ENCODE measurements at places on chromosomes 4 and X.

DNA sequence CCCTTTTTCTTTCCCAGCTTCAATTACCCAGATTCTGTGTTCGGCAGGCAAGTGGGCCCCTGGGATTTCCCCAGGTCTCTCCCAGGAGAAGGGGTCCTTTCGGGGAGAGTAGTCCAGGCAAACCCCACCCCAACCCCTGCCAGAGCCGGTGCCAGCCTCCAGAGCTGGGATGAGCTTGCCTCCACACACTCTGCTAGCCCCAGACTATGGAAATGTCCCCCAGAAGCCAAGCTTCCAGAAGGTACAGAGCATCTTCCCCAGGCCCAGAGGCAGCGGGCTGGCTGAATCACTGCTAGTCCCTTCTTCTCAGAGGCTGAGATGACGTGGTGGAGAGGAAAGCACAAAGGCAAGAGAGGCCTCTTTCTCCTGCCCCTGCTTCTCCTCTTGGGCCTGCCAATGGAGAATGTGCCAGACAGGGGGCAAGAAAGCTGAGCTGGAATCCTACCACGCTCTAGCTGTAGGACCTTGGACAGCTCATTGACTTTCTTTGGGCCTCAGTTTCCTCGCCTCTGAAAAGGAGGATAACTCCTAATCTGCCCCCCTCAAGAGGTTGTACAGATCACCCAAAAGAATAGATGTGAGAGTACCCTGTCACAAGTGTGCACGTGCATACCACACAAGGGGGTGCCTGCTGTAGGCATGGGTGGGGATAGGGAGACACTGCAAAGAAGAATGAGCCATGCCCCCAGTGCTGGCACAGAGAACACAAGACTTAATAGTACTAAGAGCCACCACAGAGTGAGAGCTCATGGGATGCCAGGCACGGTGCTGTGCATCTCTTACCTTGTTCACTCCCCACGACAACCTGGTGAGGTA lies 2.1 kb downstream of the SASH3 start:
- DNase-seq: no peak

DNA sequence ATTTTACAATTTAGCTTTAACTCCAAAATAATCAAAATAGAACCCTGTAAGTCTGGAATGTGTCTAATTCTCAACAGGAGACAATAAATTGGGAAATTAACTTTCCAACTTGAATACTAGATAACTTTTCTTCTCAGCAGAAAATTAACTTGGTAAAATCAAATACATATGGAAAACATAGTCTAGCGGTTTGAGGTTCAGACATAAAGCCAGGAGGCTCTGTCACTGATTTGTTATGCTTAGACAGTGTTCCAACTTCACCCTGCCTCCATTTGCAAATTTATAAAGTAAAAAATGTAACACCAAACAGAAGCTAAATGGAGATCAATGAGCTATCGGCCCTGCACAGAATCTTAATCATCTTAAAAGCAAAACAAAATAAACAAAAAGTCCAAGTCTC lies 46.3 kb downstream of the TBCK start:
- no peak for DNase-seq

DNA sequence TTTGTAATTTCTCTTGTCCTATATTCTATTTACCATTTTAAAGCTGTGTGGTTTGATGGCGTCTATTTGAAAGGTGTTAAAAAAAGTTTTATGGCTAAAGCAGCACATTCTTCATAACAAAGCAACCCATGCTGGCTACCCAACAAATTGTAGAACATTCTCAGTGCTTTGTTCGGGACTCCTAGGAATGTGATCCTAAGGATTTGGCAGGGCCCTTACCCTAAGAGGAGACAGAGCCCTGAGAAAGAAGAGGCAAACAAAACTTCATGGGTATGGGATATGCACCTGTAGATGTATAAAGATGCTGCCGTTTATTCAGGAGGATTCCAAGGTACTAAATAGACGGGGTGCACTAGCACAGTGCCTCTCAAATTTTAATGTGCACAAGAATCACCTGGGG lies 370.8 kb upstream of the DIPK2B start:
- DNase-seq: no peak

DNA sequence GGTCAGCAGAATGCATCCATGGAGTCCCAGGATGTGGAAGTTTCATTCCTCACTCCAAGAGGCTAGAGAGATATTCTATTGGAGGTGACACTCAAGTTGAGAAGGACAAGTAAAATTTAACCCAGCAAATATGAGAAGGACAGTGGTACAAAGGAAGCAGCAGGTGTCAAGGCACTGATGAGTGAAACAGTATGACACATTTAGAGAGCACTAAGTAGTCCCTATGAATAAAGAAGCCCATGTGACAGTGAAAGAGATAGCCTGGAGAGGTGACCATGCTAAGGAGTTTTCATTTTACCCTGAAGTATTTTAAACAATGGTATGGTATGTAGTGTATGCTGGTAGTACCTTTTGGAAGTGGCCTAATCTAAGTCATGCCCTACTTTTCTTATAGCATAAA lies 9.2 kb downstream of the BMX start:
- DNase-seq: no peak

DNA sequence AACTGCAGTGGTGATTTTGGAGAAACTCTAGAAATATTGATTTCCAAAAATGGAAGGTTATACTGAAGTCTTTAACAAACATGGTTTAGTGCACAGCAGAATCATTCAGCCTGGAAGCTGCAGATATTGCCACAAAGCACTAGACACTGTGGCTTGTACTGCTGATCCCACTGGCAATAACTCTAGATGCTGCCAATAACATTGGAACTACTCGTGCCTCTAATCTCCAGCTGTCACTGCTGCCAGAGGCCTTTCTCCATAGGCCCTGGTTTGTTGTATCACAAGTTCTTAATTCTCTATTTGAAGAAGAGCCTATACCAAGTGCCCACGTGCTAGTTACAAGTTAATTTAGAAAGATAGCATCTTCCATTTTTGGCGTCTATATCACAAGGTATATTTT lies 19.3 kb downstream of the DMP1 start:
- DNase-seq: no peak

DNA sequence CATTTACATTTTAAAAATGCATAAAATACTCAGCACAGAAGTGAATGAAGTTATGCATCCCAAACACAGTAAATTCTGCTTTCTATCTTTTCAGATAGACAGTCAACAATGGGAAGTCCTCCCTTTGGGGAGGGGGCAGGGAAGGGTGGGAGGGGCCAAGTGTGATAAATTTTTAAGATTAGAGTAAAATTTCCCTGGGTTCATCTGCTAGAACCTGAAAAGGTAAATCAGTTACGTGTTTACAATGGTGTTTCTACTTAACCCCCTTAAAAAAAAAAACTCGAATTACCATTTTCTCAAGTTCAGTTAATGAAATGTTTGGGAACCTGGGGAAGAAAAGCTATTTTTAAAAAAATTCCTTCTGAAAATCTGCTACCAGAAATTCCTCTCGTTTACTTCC lies 9.1 kb downstream of the PITX2 start:
- no peak for DNase-seq

DNA sequence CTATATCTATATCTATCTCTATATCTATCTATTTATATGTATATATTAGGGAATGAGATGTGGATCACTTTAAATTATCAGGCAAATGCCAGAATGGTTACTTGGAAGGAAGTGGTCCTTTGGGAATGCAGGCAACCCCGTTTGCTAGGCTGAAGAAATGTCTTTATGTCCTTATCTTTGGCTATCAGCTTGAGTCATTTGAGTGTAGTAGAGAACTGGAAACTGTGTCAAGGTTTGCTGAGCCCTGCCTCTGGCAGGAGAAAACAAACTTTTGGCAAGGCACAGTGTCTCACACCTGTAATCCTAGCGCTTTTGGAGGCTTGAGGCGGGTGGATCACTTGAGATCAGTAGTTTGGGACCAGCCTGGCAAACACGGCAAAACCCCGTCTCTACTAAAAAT lies 167.3 kb downstream of the ACTRT1 start:
- DNase-seq: no peak

- DNase-seq: no peak
These were observed 70.9 kb upstream of the ARHGAP36 start for GRCh38 chrX:130987241-130987640.

DNA sequence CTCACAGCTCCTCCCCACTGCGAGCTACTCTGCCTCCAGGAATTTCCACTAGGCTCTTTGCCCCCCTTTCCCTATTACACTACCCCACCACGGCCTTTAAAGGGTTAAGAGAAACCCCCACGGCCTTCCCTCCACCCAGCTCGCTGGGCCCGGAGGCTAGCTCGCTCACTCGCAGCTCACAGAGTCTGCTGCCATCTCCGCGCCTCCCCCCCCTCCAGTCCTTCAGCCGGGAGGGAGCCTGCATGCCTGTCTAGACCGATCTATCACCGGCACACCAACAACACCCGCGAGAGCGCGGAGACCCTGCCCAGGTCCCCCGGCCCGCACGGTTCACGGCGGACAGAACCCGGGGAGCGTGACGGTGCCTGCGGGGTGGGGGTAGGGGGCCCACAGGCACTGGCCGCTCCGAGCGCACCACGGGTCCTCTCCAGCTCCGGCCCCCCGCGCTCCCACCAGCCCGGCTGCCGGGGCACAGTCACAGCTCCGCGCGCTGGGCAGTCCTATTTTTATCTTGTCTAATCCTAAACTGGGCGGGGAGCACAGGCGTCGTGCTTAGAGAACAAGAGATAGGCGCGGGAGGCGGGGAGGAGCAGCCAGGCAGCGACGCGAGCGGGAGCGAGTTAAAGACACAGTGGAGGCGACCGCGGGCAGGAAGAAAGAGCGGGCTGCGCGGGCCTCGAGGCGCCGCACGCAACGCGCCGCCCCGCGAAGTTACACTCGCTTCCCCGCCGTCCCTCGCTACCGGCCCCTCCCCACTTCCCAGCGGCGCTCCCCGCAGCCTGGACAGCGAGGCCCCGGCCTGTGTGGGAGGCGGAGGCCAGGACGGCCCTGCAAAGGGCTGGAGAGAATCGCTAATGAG lies 3.5 kb downstream of the BCOR start:
- DNase-seq: no peak

- DNase-seq: no peak
These were observed 32.1 kb downstream of the SUV39H1 start for GRCh38 chrX:48728653-48729052.

- DNase-seq: no peak
These were observed 682.2 kb upstream of the AMOT start for GRCh38 chrX:113522814-113523213.

- no peak for DNase-seq
These were observed 22.4 kb upstream of the NEIL3 start for GRCh38 chr4:177287255-177287654.

GRCh38 chrX:70527053-70527452 lies 82.4 kb downstream of the DLG3 start:
- no peak for DNase-seq

- DNase-seq: no peak
These were observed 89.8 kb upstream of the PRKG2 start for GRCh38 chr4:81304871-81305270.

GRCh38 chrX:69189576-69190371 lies 24.5 kb upstream of the PJA1 start:
- DNase-seq: no peak

DNA sequence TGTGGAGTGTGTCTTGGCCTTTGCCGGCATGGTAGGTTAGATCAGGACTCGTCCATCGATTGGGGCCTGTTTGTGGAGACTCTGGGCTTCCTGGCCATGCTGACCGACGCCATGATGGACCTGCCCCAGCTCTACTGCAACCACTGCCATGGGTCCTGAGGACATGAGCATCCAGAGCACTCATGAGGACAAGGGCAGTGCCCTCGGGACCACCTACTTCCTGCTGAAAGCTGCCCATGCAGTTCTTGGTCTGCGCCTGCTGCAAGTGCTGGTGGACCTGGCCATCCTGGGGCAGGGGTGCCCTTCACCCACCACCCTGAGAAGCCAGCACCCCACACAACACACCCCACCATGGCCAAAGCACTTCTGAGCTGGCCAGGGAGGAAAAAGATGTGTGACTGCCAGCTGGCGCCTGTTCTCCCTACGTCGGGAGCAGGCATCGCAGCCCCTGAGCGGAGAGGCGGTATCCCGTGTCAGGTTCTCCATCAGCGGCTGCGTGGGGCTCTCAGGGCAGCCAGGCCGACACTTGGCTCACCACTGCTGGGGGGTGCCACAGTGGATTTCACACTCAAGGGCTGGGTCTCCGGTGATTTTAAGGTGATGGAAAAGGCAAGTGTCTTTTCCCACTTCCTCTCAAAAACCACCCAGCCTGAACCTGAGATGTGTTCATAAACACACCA lies 106.4 kb downstream of the SCD5 start:
- DNase-seq: no peak

DNA sequence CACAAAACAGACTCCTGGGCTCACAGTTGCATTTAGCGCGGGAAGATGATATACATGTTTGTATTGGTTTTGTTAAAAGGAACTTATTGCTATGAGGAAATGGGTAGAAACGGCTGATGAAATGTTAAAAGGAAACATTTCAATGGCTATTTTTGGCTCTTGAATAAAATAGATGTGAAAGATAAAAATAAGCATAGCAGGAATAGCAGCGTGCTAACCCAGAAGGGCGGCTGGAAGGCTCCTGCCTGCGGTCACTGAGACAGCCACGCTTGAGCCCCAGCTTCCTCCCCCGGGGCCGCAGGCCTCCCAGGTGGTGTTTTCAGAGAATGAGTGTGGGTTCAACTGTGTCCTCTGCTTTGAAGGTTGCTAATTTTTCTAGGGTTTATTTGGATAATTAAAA lies 35.0 kb upstream of the CLCN4 start:
- no peak for DNase-seq

DNA sequence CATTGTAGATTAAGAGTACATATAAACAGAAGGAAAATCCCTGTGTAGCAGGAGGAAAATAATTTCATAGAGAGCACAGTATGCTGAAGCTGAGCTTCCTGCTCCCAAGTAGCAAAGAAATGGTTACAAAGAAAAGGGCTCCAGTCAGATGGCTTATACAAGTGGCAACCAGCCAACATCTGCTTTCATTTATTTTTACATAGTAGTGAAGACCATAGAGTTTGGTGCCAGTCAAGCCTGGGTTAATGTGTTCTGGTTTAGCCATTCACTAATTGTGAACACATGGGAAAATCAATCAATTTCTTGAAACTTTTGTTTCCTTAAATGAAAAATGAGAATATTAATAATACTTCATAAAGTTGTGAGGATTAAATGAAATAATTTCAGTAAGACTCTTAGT lies 111.3 kb upstream of the ELOVL6 start:
- no peak for DNase-seq

DNA sequence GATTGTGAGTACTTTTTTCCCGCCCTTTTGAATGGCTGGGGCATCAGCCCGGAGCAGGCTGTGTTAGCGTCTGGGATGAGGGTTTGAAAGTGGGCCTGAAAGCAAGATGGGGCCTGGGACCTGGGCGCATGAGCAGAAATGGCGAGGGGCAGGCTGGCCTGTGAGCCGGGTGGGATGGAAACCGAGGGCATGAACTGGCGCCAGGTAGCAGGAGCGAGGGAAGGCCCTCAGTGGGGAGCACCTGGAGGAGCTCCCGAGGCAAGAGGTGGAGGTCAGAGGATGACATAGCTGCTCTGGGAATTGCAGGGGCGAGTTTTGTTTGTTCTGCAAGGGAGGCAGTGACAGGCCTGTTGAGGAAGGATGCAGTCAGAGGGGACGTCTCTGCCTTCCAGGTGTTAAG lies 68.6 kb downstream of the RGS12 start:
- DNase-seq: no peak

Measured in stimulated activated CD8-positive, alpha-beta memory T cell treated with anti-CD3 and anti-CD28 coated beads, Interleukin-2, amount 100 ng/mL, for 48 hours (primary cell).